ENCODE measurements at places on chromosomes 16 and 17.

GRCh38 chr16:27251541-27252205 is 16.9 kb downstream of the NSMCE1 start:
- no peak for DNase-seq

DNA sequence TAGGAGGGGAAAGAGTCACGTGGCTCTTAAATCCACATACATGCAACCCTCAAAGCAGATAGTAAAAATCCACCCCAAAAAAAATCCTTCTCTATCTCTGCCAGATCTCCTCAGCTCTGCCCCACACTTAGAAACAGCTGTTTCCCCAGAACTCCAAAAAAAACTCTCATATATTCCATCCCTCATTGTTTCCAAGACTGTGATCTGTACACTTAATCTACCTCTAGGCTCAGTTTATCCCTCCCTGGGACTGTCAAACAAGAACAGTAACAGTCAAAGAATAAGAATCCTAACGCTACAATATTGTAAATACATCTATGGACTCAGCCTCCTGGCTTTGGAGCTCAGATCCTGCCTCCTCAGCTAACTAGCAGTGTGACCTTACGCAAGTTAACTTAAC is 11.6 kb downstream of the CUEDC1 start:
- no peak for DNase-seq

DNA sequence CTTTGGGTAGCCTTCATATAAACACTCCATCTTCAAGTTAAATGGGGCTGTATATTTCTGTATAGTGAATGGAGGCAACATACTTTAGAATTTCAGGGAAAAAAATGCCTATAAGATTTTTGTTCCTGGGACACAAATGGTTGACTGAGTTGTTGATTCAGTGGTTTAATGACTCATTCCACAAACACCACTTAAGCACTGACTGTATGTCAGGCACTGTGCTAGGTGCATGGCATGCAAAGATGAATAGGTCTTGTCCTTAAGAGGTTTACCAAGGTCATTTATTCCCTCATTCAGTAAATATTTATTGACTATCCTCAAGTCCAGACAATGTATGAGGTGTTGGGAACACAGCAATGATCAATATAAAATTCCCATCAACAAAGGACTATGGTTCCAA is 417.1 kb downstream of the CA10 start:
- no peak for DNase-seq

DNA sequence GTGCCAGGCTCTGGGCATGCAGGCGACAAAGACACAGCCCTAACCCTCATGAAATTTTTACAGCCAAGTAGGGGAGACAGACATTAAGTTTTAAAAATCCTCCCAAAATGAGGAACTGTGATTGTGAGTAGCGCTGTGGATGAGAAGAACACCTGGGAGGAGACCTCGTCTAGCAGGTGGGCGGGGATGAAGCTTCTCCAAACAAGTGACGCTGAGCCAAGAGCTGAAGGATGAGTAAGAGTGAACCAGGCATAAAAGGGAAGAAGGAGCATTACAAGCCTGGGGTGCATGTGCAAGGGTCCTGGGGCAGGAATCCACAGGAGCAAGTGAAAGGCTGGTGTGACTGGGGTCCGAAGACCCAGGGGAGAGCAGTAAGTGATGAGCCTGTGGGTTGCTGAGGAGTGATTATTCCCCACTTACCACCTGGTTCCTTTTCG is 149.4 kb upstream of the HS3ST2 start:
- no peak for DNase-seq

DNA sequence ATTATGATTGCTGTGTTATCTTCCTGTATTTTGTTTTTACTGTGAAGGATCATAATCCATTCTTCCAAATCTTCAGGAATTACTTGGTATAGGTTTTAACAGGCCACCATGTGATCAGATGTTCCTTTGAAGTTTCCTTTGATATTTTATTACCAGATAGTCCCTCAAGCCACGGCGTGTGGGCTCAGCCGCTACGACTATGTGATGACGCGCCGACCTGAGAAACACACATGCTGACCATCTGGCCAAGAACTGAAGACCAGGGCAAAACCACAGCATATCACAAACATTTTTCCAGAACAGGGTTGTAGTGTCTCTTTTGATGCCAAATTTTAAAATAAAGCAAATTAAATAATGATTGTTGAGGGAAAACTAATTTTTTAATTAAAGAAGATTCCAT is 47.3 kb downstream of the ZCCHC14 start:
- DNase-seq: no peak

DNA sequence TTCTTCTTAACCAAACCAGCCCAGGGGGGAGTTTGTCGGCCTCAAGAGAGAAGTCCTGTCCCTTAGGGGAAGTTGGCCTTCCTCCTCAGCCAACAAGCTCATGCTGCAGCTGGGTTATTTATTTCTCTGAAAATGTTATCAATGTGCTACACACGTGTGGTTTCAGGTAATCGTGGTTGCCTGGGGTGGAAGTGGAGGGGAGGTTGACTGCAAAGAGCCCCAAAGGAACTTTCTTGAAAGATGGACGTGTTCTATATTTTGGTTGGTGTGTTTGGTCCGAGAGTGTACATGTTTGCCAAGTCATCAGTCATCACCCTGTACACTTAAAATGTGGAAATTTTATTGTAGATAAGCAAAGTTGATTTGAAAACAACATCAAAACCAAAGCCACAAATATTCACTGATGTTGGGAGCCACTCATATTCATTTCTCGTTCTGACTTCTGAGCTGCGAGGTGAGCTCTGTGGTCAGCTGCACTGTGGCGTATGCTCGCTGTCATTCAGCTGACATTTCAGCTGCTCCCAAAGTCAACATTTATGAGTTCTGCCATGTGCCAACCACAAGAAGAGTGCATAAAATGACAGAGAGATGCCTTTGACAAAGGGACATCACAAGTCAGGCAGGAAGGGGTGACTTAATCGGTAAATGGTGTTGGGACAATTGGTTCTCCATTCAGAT is 26.5 kb upstream of the ADGRG1 start:
- no peak for DNase-seq

Data from occipital lobe (tissue), 3 donors.